SJCRH30 (cell line): ENCODE measurements at places on chromosomes 7 and 10.
A peak's percentile ranks its signal among the peaks of the same experiment; 100 is the strongest.

GRCh38 chr7:104657134-104657533 is 328.7 kb downstream of the LHFPL3 start:
- DNase-seq: no peak

DNA sequence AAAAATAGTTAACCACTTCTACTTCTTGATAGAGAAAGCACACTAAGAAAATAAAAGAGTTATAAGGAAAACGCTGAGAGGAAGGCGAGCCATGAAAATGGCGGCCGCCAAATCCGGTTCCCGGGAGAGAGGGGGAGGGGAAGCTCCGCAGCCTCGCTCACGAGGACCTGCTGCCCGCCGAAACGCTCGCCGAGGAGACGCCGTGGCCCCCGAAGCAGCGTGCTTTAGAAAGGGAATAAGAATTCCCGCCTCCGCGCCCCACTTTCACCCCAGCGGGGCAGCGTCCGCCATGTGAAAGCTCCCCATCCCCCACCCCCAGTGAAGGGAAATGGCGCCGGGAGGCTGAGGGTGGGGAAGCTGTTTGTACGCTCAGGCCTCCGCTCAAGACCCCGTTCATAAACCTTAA is 505 bp downstream of the HNRNPA2B1 start:
- DNase-seq: peak; percentile 79

GRCh38 chr10:90591629-90592028 is 266.2 kb downstream of the HTR7 start:
- DNase-seq: no peak

DNA sequence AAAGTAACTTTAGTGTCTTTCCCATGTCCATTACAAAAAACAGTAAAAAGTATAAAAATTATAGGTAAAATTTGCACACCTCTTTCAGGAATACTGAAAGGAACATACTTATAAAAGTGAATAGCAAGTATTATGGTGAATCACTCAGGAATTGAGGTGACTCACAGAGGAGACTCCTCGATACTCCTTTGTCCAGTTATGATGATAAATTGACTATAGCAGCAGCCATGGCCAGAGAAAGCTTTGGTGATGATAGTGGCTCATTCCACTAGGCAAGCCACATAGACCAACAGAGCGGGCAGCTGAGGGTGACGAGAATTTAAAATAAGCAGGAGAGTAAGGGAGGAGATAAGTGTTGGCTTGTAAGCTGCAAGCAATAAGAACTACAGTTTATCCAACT is 1231.1 kb upstream of the CELF2 start:
- no peak for DNase-seq

DNA sequence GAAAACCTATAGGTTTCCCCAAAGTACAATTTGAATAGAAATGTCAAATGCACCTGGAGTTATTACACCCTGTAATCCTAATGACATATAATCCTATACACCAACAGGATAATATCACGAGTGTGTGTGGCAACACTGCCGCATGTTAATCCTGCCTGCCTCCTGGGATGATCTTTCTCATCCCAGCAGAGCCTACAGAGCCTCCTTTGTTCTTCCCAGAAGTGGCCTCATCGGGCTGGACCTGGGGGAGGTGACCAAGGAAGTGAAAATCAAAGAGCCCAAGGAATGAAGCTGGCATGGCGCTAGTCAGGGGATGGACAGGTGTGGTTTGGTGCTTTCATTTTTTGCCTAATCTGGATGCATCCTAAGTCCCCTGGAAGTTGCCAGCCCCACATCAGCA is 29.5 kb upstream of the LEP start:
- DNase-seq: peak; percentile 73

GRCh38 chr7:138167869-138168296 is 91.6 kb downstream of the AKR1D1 start:
- DNase-seq: no peak

GRCh38 chr10:73653701-73654100 is 2.1 kb downstream of the SYNPO2L start:
- no peak for DNase-seq

- DNase-seq: no peak
These were observed 14.2 kb upstream of the PFKP start for GRCh38 chr10:3053155-3053554.

DNA sequence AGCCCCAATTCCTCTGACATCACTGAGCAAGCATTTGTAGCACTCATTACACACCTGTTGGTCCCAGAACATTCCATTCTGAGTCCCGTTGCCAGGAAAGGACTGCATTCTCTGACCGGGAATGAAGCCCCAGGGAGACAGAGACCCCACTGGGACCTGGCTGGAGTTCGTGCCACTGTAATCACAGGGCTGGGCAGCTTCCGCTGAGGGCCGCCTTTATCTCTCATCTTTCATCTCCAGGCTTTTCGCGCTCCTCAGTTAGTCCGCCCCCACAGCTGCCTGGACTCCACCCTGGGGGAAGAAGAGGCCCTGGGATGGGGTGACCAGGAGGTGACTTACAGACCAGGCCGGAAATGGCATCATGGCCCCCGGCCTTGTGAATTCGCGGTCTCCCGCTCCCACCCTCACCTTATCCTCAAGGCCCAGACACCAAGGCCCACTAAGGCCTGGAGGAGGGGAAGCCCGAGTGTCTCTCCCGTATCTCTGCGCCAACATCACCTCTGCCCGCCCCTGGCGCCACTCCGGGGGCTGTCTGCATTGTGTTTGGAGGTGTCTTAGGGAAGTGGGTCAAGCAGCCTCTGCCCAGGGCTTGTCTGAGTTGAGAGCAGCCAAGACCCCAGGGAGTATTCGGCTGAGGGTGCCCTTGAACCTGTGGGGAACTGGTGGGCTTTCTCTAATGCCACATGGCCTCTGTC is 75.4 kb downstream of the PROSER2 start:
- peak; percentile 91 for DNase-seq

DNA sequence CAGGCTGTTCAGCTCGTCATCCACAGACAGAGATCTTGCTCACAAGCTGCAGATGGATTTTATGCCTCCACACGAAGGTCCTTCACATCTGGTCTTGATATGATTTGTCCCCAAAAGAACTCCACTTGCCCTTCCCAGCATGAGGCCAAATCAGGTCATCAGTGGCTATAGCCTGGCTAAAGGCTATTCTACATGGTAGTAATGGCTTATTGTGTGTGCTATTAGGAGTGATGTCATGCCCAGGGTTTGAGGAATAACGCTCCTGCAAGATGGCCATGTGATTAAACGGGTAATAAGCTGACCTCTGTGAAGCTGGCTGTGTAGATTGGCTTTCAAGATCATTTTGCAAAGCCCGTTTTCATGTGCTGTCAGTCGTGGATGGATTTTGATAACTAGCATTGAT is 313.8 kb downstream of the FRMD4A start:
- DNase-seq: no peak

- DNase-seq: no peak
These were observed 95.4 kb upstream of the WDR11 start for GRCh38 chr10:120755771-120756170.

- DNase-seq: no peak
These were observed 23.3 kb upstream of the AGBL3 start for GRCh38 chr7:134963036-134963435.

GRCh38 chr10:58970160-58970915 is 206.1 kb upstream of the PHYHIPL start:
- DNase-seq: peak; percentile 69

- no peak for DNase-seq
These were observed 44.3 kb upstream of the GLCCI1 start for GRCh38 chr7:7924303-7924702.

GRCh38 chr10:4767033-4767814 is 58.8 kb upstream of the AKR1E2 start:
- peak; percentile 53 for DNase-seq

DNA sequence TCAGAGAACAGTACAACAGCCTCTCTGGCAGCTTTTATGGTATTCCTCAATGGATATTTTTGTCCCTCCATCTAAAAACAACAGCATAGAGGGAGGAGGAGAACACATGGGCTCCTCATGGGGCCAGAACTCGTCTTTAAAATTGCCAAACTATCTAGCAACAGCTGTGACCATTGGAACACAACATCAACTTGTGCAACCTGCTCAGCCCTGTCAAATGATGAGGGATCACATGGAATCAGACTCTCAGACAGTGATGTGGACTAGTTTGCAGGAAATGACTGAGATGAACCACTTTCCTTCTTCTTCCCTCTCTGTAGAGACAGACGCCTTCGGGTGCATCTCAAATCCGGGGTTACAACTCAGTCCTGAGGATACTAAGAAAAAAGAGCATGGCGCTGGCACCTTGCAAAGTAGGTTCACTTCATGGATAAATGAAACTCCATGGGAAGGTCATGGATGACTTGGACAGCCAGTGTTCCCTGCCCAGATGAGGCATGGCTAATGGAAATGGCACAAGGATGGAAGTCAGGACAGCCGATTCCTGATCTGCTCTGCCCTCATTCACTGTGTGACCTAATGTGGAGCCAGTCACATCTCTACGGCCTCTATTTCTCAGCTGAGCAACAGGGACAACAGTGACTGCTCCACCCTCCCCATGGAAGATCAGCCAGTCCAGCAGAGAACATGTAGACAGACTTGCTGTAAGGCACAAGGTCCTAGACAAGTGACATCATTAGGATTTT is 24.6 kb upstream of the DGKI start:
- no peak for DNase-seq

GRCh38 chr7:155487509-155488482 is 29.9 kb downstream of the EN2 start:
- DNase-seq: no peak

GRCh38 chr10:125151553-125152449 is 8.6 kb downstream of the CTBP2 start:
- no peak for DNase-seq

GRCh38 chr10:92291616-92291865 is 574 bp downstream of the MARCHF5 start:
- DNase-seq: no peak

GRCh38 chr10:1171182-1171581 is 115.0 kb downstream of the WDR37 start:
- no peak for DNase-seq

DNA sequence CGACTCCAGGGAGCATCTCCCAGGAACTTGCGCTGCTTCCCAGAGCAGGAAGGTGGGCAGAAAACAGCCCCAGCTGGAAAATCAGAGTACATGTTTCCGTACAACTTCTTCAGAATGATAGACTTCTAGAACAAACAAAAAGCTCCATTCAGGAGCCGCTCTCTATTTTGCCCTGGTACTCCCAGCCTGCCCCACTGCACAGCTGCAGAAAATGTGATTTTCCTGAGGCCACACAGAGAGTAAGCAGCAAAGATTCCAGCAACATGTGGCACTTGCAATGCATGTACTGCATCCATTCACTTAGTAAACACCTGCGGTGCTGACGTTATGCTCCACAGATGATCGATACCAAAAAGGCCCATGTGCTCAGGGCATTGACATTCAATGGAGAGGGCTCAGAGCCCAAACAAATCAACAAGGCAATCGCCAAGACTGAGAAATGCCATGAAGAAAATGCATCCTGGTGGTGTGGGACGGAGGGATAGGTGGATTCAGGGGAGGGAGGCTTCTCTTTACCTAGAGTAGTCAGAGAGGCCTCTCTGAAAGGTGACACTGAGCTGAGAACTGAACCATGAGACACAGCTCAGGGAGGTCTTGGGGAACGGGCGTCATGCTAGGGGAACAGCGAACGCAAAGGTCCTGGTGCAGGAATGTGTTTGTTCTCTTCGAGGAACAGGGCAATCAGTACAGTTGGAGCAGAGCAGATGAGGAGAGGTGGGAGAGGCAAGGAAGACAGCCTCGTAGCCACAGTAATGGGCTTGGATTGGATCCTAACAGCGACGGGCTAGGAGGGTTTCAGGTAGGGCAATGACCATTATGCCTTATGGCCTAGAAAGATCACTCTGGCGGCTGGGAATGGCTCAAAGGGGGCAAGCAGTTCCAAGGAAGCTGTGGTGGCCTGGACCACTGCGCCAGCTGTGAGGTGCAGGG is 35.3 kb upstream of the DUSP5 start:
- peak; percentile 45 for DNase-seq

DNA sequence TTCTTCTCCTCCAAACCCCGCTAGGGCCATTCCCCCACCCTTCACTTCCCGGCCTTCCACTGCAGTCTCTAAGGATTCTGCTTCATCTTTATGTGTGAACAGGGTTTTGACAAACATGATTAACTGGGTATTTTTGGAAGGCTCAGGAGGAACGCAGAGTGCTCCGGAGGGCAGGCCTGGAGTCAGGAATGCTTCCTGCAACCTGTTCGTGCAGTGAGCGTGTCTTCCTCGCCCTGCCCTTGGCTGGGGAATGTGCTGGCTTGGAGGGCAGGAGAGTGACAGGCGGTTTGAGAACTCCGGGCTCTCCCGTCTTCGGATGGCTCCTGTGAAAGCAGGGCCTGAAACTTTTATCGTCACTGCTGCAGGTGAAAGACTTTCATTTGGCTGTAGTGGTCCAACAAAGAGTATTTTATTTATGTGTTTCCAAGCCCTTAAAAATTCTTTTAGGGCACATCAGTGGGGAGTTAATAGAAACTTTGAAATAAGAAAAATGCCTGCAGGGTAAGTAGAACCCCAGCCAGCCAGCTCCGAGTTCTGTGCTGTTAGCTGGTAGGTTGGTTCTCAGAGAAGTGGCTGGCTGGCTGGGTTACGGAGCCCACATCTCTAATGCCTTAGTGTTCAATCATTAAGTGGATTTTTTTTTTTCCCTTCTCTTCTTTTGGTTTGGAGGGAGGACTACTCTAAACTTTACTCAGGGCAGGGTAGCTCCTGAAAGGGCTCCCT is 51.0 kb downstream of the TCF7L2 start:
- no peak for DNase-seq

DNA sequence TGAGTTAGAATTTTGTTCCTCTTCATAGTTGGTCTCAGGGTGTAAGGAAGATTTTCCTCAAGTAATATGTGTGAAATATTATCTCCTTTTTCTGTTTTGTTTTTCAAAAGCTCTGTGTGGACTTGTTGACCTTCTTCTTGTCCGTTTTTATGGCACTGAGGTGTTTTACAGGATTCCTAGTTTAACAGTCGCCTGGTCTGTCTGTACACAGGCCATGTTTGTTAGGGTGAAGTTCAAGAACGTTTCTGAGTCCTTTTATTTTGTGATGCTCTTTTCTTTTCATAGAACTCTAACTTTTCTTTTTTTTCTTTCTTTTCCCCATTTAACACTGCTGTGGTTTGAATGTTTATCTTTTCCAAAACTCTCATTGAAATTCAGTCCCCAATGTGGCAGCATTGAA is 18.5 kb downstream of the TACC2 start:
- no peak for DNase-seq

GRCh38 chr7:148696787-148697186 is 1.9 kb upstream of the CUL1 start:
- no peak for DNase-seq

DNA sequence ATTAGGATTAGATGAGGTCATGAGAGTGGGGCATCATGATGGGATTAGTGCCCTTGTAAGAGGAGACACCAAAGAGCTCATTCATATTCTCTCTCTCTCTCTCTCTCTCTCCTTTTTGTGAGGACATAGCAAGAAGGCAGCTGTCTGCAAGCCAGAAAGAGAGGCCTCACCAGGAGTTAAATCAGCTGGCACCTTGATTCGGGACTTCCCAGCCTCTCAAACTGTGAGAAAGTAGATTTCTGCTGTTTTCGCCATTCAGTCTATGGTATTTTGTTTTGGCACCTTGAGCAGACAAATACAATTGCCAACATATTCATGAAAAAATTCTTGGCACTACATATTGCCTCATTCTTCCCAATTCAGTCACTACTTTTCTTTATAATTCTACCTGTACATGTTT is 20.6 kb upstream of the ATAD1 start:
- no peak for DNase-seq
